ENCODE measurements at places on chromosomes 7 and 10. TPM values are rescaled to one million over a fixed set of nuclear protein-coding genes. Genes with fewer than 3 reads are reported as not detected.

DNA sequence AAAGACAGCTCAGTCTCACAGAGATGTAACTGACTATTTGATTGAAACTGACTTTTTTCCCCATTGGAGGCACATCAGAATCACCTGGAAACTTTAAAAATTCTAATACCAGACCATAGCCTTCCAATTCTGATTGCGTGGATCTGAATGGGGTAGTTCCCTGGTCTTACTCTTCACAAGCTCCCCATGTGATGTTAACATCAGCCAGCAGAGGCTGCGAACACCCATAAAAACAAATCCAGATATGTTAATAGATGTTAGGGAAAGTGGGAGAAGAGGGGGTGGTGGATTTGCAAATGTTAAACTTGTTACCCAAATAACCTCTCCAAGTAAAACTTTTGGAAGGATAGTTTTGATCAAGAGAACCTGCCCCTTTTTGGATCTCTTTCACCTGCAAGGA is 1133.4 kb downstream of the CNTNAP2 start:
- no peak for DNase-seq

The SPDYE9 gene
- total RNA-seq, result not detected

DNA sequence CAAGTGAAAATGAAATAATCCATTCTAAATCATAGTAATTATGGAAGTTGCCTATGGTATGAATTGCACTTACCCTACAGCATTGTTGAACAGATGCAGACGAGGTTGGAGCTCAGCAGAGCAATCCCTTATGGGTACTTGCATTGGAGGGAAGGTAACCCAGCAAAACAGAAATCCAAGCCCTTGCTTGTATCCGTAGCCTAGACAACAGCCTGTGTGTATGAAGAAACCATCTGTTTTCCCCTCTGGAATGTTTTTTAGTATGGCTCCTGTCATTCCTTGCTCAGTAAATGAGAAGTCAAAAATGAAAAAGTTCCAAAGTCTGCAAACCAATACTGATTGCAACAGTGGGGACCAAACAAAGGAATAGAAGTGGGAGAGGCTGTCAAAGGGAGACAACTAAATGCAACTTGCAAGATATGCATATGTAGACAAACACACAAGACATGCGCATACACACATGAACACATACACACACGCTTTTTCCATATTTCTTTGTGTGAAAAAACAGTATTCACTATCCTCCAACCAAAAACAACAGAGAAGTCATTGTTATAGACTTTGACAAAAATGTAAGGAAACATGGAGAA is 260.8 kb downstream of the DYNC1I1 start:
- DNase-seq, result no peak

The COG5 gene
- 40.9 TPM for total RNA-seq

DNA sequence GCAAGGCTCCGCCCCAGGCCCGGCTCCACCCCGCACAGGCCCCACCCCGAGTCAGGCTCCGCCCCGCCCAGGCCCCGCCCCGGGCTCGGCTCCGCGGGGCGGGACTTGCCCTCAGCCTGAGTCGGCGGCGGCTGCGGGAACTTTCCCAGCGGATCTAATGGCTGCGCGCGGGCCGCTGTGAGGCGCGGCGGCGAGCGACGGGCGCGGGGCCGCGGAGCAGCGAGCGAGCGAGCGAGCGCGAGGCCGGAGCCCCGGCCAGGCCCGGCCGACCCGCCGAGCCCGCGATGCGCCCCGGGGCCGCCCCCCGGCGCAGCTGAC is at the start of gene INPP5A:
Gene INPP5A, plus strand, starts transcription at position 104 of the 318 bp plus-strand sequence. CDS start 310 bp downstream, outside the sequence.
- DNase-seq, result no peak

The SPDYE11 gene
- total RNA-seq, result not detected

The NOM1 gene
- 50.5 TPM for total RNA-seq

DNA sequence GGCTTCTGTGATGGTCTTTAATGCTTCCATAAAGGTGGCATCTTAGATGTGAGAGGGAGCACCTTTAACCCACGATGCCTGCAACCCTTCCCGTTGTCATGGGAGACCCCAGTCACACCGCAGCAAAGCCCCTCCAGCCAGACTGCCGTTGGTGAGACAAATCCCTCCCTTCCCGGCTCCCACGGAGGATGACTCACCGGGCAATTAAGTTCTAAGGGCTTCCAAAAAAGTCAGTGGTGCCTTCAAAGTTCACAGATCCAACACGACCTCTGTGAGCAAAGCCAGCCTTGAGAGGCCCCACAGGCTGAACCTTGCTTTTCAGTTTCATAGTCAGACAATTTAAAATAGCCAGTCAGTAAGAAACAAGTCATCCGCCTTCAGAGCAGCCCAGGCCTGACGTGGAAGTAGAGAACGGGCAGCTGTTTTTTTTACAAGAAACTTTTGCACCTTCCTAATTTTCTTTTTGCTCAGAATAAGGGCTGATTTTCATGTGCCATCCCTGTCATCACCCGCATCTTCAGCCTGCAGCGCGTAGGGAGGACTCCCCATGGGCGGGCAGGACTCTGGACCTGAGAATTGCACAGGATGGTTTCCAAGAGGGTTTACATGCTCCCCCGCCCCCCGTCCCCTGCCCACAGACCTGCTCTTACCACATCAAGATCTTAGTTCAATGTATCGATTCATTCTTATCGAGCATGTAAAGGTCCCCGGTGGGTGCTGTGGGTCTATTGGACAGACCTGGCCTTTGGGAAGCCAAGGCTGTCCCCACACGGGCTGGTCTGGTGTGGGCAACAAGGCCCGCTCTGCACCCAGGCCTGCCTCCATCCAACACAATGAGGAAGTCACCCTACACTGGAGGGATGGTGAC is 333.9 kb downstream of the DNAJB6 start:
- DNase-seq, result no peak

The MALRD1 gene
- total RNA-seq, result not detected

DNA sequence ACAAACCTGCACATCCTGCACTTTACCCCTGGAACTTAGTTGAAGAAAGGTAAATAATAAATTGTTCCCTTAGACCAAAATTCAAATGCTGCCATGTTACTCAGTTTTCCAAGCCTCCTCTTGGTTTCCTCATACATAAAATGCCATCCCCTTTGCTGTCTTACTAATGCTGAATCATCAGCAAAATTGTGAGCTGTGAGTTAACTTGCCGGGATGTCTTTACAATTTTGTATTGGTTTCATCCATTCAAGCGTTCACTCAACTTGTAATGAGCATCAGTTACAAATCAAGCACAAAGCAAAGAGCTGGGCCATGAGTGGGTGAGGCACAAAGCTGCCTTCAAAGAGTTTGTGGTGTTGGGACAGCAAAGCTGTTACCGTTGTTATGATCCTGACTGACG is 395.8 kb upstream of the ZMIZ1 start:
- no peak for DNase-seq
